ENCODE measurements at places on chromosomes 4 and X. TPM values are rescaled to one million over a fixed set of nuclear protein-coding genes. Genes with fewer than 3 reads are reported as not detected.

DNA sequence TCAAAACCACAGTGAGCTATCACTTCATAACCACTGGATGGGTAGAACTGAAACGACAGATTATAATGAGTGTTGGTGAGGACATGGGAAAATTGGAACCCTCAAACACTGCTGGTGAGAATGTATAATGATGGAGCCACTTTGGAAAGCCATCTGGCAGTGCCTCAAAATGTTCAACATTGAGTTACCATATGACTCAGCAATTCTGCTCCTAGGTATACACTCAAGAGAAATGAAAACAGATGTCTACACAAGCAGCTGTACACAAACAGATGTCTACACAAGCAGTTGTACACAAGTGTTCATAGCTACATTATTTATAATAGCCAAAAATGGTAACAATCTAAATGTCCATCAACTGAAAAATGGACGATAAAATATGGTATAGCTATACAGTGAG, 143.9 kb downstream of the PDGFRA start:
- DNase-seq = no peak

The CLNK gene
- 0.30 TPM for total RNA-seq

DNA sequence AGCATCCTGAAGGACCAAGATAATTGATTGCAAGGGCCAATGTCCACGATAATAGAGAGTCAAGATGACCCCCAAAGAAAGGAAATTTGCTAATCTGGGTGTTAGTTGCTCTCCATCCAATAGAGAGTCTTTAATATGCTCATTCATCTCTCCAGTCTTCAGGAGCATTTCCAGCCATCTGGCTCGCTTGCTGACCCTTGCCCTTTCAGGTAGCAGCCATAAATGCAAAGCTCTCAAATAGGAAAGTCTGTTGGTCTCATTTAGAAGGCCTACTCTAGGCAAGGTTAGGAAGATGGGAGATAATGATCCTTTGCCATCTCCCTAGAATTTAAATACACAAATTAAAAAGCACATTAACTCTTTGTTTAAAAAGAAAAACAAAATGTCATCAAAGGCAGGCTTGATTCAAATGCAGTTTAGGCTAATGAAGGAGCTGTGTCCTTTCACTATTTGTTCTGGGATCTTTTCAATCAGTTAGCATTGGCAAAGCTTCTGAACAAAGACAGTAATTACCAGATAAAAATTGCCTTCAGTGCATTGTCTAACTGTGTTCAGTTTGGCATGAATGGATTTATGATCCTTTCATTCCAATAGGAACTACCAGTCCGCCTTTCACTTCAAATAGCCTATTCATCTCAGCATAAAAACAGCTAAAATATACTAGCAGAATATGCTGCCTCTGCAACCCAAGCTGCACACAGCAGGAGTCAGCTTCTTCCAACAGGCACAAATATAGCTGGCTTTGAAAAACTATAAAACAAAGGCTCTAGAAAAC, 49.6 kb upstream of the ATXN3L start:
- DNase-seq = no peak

GRCh38 chr4:112523008-112523721, 7.2 kb upstream of the NEUROG2 start:
- DNase-seq = no peak

DNA sequence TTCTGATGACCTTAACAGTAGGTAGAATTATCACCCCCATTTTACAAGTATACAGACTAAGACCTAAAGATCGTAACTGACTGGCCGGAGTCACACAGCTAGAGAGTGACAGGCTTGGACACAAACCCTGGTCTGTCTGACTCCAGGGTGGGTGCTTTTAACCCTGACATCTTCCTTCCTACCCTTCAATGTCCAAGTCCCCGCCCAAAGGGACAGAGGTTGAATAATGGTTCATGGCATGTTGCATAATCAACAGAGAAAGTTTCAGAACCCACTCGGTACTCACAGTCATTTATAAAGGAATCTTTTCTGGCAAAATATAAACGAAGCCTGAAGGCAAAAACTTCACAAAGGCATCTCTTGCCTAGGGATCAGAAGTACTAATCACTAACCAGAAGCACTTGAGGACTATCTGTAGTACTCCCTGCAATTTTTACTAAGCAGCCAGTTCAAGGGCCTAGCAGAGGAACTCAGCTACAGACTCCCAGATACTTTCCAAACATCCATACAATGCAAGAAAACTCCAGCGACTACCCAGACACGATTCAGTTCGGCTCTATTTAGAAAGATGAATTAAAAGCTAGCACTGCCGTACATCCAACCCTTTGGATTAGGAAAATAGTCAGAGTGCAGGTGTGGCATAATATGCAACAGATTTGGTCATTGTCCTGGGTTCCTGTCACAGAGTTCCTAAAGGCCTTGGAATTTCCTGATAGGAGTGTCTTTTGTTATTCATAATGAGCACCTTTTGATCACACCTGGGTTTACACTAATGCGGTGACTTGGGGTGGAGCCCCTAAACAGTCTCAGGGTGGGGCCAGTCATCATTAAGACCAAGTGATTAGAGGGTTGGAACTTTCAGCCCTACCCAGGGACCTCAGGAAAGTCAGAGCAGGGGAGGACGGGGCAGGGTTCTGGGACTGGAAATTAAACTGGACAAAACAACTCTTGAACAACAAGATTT, 44.0 kb downstream of the RELL1 start:
- DNase-seq = no peak

The RHOXF2 gene
- total RNA-seq = not detected

DNA sequence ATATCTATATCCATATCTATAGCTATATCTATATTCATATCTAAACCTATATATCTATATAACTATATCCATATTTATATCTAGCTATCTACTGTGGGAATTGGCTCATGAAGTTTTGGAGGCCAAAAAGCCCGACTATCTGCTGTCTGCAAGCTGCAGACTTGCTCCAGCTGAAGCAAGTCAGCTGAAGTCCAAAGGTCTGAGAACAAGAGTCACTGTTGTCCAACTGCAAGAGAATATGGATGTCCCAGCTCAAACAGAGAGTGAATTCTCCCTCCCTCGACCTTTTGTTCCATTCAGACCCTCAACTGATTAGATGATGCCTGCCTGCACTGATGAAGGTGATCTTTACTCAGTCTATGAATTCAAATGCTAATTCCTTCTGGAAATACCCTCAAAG, 63.3 kb upstream of the VCX start:
- DNase-seq = no peak

- no peak for DNase-seq
These were observed 2.8 kb downstream of the KIT start for GRCh38 chr4:54660591-54660990.

DNA sequence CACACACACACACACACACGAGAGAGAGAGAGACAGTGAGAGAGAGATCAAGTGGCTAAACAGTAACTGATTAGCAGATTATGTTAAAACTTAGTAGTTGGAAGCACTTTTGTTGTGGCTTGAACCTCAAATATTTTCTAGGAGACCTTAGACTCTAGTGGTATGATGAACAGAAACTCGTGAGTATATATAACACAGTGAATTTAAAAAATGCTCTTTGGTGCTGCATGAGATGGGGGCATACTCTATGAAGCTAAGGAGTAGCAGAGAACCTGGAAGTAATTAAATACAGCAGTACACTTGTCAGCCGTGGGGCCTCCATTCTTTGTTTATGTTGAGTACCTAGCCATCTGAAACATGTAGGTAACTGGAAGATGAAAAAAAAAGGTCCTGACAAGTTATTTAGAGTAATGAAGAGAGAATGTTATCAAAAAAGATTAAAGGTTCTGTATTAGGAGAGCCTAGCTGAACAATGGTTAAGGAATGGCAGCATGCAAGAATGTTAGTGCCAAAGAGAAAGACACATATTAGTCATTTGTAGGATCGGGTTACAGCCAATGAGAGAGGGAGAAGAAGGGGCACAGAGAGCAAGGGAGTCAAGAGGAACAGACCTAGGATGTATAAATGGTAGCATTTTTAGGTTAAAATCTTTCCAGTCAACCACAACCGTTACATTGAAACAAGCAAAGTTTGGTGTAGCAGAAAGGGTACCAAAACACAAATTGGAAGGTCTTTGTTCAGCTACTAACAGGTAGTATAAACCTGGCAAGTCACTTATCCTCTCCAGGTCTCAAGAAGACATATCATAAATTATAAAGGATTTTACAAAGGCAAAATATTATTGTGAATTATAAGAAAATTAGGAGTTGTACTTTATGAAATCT, 316.7 kb upstream of the DIPK2B start:
- no peak for DNase-seq

- no peak for DNase-seq
These were observed 117.7 kb downstream of the RELL1 start for GRCh38 chr4:37568489-37568888.

The AMER1 gene
- 10.0 TPM for total RNA-seq

All from aorta (tissue), 5 donors.